ENCODE measurements at places on chromosomes 2 and 18. TPM values are rescaled to one million over a fixed set of nuclear protein-coding genes. Genes with fewer than 3 reads are reported as not detected.

TRAPPC12 gene
- total RNA-seq = 66.3 TPM

RGPD3 gene
- total RNA-seq = 0.13 TPM

CCBE1 gene
- 8.7 TPM for total RNA-seq

PDE11A gene
- 0.67 TPM for total RNA-seq

LAMA1 gene
- total RNA-seq = 0.17 TPM

MATN3 gene
- total RNA-seq = 11.4 TPM

SLC4A3 gene
- 2.0 TPM for total RNA-seq

ABCG5 gene
- total RNA-seq = not detected

ATP5MC3 gene
- 496 TPM for total RNA-seq

SCN7A gene
- not detected for total RNA-seq

SPR gene
- total RNA-seq = 144 TPM

METTL4 gene
- 4.8 TPM for total RNA-seq

DCDC2C gene
- not detected for total RNA-seq

BCL2 gene
- total RNA-seq = 0.53 TPM

UGGT1 gene
- total RNA-seq = 22.9 TPM

POTEE gene
- total RNA-seq = 0.06 TPM

ZC3H15 gene
- 82.0 TPM for total RNA-seq

IL1B gene
- total RNA-seq = 0.13 TPM

SCTR gene
- total RNA-seq = not detected

TFCP2L1 gene
- total RNA-seq = 6.2 TPM

RGPD6 gene
- 8.4 TPM for total RNA-seq

MC4R gene
- not detected for total RNA-seq

RAB17 gene
- total RNA-seq = 0.36 TPM

All from A549 treated with GW870086 at 1 μM for 4 hours (cell line).